NCI-H1417 (cell line): ENCODE measurements at places on chromosomes 7 and 10.

GRCh38 chr10:104104418-104104817 lies 17.6 kb upstream of the SFR1 start:
- DNase-seq: no peak

DNA sequence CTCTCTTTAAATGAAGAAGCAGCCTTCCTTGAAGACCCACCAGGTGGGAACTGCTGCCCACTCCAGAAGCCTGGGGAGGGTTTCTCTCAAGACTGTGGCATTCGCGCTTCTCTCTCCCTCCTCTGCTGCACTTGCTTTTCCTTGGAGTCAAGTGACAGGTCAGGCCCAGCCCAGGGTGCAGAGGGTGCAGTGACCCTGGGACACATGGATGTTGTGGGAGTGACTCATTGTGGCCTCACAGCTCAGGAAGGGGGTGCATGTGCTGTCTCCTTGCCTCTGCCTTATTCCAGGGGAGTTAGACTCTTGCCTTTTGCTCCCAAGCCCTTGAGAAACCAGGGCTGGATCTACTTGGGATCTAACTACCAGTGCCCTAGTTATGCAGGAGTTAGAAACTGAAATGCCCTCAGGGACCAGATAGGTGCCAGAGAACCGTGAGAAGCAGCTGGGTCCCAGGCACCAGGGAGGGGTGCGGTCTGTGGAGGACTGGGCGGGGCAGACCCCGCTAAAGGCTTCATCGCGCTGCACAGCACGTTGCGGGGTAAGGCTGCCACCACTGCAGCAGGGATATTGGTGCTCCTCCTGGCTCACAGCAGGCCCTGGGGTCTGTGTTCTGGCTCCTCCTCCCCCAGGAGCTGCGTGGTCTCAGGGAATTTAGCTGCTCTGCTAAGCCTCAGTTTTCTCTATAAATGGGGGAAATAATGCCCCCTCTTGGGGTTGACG lies 11.4 kb downstream of the FAM241B start:
- DNase-seq: no peak

DNA sequence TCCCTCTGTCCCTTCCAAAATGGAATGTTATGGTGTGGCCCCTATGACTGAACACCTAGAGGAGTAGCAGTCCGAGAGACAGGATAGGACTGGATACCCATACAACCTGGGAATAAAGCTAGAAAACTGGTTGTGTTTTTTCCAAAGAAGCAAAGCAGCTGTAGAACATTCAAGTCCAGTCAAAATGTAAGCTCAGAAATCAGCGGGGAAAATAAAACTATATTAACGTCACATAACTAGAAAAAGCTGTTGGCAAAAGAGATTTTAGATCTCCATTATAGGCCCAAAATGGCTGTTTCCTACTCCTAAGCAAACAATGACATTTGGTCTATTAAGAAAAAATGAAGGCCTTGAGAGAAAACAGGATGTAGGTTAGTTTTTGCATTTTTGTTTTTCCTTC lies 177.7 kb downstream of the PTN start:
- no peak for DNase-seq

DNA sequence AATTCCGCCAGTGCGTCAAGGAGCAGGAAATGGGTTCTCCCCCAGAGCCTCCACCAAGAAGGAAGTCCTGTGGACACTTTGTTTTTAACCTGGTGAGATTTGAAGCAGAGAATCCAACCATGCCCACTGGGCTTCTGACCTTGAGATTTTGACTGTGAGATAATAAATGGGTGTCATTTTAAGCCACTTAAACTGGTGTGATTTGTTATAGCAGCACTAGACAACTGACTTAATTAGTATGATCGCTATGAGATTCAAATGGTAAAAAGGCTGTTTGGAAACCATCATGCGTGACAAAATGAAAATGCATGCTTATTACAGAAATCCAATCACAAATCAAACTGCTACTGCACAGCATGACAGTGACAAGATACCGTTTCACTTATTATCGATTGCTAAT lies 98.0 kb downstream of the ADAM12 start:
- peak; percentile 76 for DNase-seq

DNA sequence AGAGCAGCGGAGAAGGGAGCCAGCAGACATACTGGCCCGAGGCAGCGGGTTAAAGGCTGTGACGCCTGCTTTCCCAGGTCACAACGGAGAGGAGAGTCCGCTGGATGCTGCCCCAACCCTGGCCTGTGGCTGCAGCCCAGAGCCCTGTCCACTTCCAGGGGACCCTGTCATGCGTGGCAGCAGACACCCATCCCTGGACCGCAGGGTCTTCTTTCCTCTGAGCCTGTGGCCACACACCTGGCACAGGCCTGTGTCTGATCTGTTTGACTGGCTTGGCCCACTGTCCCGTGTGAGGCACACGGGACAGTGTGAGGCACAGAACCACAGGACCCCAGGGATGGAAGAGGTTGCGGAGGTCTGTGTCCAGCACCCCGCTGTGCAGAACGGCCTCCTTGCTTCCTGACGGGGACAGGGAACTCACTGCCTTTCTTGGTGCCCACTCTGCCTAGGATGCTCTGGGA lies 42.4 kb downstream of the INSIG1 start:
- no peak for DNase-seq

DNA sequence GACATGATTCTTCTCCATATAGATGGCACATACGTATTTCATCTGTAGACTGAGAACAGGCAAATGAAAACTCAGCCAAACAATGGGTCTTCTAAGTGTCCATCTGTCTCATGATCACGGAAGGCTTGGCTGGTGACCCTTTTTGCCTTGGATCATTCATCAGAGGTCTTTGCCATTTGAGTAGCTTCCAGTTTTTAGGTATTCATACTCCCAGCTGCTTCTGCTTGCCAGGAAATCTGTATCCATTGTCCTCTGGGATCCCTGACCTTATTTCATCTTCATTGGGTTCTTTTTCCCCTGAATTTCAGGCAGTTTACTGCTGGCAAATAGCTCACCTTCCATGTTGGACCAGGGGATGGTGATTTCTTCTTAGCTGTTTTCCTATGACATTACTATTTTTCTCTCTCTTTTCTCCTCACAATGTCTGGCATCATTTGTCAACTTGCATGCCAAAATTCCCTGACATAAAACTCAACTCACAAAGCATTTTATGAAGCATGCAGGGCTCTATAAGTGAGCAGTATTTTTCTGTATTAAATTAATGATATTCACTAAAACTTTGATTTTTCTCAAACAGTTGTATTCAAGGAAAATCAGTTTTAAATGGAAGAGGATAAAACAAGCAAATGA lies 241.2 kb downstream of the DNAJB9 start:
- no peak for DNase-seq
